Stimulated activated CD4-positive, alpha-beta T cell treated with anti-CD3 and anti-CD28 coated beads, TNF-alpha, amount 100 ng/mL, for 1 hour (primary cell): ENCODE measurements at places on chromosomes 5 and 9.

- DNase-seq: no peak
These were observed 8.0 kb downstream of the NUDT2 start for GRCh38 chr9:34337403-34337802.

GRCh38 chr5:141623186-141623585 is 4.4 kb upstream of the DIAPH1 start:
- DNase-seq: no peak

- DNase-seq: no peak
These were observed 601 bp upstream of the FAF2 start for GRCh38 chr5:176447591-176447977.

- DNase-seq: no peak
These were observed 67.3 kb downstream of the PDE8B start for GRCh38 chr5:77277759-77278158.

GRCh38 chr5:157961896-157962590 is 103.1 kb upstream of the CLINT1 start:
- DNase-seq: no peak

- no peak for DNase-seq
These were observed 29.9 kb downstream of the TMEM161B start for GRCh38 chr5:88238732-88239131.

- no peak for DNase-seq
These were observed 172.0 kb downstream of the NSG2 start for GRCh38 chr5:174217527-174217926.

DNA sequence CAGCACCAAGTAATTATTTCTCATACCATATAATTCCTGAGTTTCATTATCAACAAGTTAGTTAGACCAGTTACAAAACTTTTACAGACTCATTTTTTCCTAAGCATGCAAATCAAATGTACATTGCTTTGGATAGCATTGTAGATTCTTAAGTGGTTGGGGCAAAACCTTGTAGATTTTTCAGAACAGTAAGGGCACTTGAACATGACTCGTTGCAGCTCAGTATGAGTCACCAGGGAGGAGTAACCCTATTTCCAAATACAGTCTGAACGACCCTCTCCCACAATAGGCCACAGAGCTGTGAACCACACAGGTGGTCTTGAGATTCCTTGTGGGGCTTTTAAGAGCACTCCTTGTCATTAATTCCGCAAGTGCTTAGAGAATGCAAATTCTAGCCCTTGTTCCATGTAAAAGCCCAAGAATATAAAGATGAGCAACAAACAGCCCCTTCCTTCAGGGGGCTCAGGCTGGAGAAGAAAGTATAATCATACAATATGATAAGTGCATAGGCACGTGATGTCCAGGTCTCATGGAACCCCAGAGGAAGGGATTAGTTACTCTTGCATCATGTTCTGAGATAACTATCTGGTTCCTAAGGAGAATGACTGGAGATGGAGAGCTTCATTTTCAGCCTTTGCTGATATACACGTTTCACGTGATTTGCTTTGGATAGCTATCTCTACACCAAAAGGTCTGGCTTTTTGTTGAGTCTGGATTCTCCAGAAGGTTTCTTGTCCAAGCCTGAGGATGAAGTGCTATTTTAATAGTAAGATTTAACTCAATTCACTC is 295.7 kb downstream of the KCNN2 start:
- no peak for DNase-seq

- DNase-seq: no peak
These were observed 37.3 kb downstream of the SARDH start for GRCh38 chr9:133700819-133701320.

DNA sequence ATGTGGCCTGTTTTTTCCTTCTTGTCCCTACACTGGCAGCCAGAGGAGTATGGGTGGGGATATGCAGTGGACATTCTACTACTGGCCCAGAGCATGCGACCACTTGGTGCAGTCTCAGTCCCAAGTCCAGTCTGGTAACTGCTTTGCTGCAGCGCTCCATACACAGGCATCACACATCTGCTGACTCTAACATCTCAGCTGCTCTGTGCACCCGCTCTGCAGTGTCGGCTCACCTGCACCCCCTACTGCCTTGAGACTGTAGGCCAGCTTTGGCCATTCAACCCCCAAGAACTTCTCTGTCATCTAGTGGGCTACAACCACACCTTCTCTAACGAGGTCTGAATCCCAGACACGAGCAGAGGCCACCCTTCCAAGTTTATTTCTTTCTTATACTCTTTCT is 46.4 kb upstream of the SLCO6A1 start:
- DNase-seq: no peak

DNA sequence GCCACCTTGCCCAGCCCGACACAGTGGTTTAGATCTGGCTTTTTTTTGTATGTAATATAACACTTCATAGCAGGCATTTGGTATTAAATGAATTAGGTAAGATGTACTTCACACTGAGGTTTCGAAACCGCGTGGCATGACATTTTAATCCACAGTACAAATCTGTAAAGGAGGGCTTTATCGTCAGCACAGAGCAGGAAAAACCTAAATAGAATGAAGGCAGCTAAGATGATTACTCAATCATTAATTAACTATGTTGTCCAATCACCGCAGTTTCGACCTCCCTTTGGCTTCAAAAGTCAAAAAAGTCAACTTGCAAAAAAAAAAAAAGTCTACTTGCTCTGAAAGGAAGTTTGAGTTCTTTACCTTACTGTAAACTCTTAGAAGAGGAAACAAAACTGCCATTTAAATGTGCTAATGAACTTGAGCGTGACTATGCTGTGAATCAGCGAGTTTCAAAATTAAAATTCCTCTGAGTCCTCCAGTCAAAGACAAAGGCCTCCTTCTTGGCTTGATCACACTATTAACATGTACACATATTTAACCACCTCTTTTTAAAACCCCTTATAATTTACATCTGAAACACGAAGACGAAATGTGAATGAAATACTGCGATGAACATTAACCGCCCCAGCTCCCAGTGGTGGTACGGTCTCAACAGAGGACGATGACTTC is 698 bp upstream of the SEC24A start:
- no peak for DNase-seq

DNA sequence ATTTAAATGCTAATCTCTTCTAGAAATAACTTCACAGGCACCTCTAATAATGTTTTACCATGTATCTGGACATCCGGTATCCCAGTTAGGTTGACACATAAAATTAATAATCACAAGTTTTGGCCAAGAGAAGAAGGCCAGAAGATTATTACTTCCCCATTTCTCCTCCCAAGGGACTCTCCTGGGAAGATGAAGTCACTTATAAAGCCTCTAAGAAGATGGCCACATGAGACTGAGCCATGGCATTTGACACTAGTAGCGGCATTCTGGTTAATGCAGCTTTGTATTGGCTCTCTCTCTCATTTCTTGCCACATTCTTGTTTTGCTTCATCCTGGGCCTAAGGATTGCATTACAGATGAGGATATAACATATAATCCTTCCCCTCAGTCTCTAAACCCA is 34.5 kb upstream of the RASA1 start:
- no peak for DNase-seq

- no peak for DNase-seq
These were observed 42.7 kb downstream of the LRRC70 start for GRCh38 chr5:62621280-62621679.

DNA sequence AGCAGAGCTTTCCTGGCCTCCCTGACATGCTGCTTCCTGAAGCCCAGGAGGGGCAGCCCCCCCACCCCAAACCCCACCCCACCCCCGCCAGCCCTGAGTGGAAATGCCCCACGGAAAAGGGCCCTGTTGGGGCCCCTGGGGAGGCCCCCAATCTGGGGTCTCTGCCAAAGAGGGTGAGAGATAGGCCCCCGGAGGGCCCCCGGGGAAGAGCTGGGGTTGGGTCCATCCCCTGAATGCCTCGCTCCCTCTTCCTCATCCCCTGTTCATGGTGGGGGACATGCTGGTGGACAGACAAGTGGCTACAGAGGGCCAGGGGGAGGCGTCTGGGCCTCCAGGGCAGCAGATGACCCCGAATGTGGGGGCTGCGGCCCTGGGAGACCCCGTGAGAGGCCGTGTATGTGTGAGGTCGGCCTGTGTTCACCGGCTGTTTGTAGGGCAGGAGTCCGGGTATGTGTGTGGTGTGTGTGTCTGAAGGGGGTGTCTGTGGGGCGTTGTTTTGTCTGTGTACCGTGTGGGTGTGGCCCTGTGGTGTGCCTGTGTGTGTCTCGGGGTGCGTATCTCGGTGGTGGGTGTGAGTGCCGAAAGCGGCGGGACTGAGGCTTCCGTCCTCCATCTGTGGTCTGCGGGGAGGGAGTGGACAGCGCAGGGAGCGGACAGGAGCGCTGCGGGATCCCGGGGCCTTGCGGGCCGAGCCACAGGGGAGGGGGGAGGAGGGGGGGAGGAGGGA is 11.3 kb downstream of the C9orf50 start:
- DNase-seq: peak; percentile 40
